ENCODE measurements at places on chromosomes 11 and 22.

- no peak overlapping the region for H3K4me3 ChIP-seq
- H3K27me3 ChIP-seq: no peaks in the 10 kb centered on the region
- H3K27ac ChIP-seq: no peak overlapping the region
- H3K36me3 ChIP-seq: no peaks in the 10 kb centered on the region
- peaks cover 10% of the 10 kb centered on the region for H3K4me1 ChIP-seq
Measured at GRCh38 chr11:84901991-84902390, 725.2 kb downstream of the DLG2 start.

DNA sequence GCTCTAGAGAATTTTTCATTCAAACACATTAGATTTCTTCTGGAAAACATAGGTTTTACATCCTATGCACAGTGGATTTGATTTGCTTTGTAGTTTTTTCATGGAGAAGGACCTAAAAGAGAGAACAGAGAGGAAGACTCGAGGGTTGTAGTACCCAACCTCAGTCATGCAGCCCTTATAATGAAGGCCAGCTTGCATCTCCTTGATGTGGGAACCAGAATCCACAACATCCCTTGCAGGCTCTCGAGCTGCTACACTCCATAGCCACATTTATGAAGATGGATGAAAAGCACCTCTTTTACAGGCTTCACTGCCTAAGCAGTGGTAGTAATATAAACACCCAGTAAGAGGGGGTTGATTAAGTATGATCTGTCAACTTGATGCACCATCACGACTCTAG lies 9.5 kb upstream of the OR5B12 start:
- H3K27ac ChIP-seq: no peak overlapping the region
- peaks cover 8% of the 10 kb centered on the region for H3K4me1 ChIP-seq
- H3K4me3 ChIP-seq: no peak overlapping the region
- no peaks in the 10 kb centered on the region for H3K27me3 ChIP-seq
- DNase-seq: no peak

DNA sequence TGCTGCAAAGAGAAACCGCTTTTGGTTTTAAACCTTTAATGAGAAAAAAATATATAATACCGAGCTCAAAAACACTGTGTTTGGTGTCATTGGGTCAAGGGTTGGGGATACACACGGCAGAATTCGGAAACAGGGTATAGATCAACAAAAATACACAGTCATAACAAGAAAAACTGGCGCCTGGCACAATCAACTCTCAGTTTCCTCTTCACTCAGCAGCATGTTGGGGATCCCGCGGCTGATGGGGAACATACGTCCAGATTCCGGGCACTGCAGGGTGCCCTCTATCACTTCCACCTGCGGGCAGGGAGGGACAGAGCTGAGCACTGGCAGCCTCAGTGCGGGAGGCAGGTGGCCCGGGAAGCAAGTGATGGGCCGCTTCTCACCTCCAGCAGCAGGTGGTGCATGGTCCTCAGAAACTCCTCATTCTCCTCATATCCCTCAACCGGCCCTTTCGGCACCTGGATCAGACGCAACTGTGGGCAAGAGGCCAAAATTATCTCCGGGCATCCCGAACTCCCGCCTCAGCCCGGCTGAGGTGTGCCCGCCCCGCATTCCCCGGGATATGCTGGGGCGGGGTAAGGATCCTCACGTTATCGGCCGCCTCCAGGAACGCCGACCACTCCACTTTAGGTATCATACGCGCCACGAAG lies 561 bp downstream of the TRMT112 start:
- peaks cover 22% of the 10 kb centered on the region for H3K36me3 ChIP-seq
- DNase-seq: no peak
- peaks cover 3% of the 10 kb centered on the region for H3K27me3 ChIP-seq
- peak overlapping the region; percentile 96 for H3K4me3 ChIP-seq

GRCh38 chr11:72625691-72626413 lies 48.4 kb downstream of the PDE2A start:
- H3K27ac ChIP-seq: no peak overlapping the region
- peaks cover 12% of the 10 kb centered on the region for H3K4me1 ChIP-seq
- no peak overlapping the region for H3K4me3 ChIP-seq
- H3K36me3 ChIP-seq: no peaks in the 10 kb centered on the region

DNA sequence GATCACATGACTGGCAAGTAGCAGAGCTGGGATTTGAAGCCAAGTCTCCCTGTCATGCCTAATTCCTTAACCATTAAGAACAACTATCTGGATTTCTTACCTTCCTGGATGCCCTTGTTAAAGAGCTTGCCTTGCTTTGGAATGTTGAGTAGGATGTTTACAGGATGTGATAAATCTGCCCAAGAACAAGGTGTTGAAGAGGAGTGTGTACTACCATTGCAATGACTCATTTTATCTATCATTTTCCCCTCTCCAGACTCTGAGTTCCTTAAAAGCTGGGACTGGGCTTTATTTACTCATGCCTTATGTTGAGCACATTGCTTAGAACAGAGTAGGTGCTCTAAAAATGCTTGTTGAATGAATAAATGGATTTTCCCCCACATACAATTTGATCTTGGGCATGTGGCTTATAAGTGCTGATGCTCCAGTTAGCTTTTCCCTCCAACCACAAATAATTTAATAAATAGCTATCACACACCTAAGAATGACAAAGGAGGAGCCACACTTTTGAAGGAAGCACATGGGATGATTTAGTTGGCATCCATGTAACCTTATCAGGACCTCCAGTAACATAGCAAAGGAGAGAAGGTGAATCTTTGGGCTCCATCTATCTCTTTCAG lies 268.6 kb upstream of the SESN3 start:
- no peak overlapping the region for H3K27ac ChIP-seq
- DNase-seq: no peak
- H3K4me1 ChIP-seq: no peaks in the 10 kb centered on the region

DNA sequence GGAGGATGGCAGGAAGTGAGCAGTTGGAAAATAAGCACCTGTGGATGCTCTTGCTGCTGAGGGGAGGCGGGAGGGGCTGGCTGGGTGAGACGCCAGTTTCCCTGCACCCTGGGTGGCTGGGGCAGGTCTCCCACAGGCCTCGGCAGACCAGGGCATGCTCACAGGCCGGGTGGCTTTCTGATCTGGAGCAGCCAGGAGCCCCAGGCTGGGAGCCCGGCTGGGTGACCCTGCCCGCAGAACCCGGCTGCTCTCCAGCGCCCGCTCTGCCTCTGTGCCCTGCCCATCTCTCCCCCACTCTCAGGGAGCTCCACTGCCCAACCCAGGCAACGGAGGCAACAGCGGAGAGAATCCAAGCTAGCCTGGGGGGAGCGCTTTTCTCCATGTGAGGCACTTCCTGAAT lies 24.6 kb downstream of the DCPS start:
- H3K27me3 ChIP-seq: peaks cover 4% of the 10 kb centered on the region
- no peak for DNase-seq
- no peak overlapping the region for H3K27ac ChIP-seq

All from HFFc6 (cell line).